ENCODE measurements at places on chromosomes 7 and 10. TPM values are rescaled to one million over a fixed set of nuclear protein-coding genes. Genes with fewer than 3 reads are reported as not detected.

DNA sequence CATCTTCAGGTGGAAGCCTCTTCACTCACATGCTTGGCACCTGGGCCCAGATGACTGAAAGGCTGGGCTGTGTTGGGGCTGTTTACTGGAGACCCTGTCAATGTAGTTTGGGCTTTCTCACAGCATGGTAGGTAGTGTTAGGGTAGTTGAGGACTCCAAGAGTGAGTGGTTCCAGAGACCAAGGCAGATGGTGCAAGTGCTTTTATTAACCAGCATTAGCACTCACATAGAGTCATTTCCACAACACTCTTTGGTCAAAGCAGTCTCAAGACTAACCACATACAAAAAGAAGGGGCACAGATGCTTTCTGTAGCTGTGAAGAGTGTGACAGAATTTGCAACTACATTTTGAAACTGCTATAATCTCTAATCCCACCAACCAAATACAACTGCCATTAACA lies 135.0 kb downstream of the RTKN2 start:
- no peak for DNase-seq

DNA sequence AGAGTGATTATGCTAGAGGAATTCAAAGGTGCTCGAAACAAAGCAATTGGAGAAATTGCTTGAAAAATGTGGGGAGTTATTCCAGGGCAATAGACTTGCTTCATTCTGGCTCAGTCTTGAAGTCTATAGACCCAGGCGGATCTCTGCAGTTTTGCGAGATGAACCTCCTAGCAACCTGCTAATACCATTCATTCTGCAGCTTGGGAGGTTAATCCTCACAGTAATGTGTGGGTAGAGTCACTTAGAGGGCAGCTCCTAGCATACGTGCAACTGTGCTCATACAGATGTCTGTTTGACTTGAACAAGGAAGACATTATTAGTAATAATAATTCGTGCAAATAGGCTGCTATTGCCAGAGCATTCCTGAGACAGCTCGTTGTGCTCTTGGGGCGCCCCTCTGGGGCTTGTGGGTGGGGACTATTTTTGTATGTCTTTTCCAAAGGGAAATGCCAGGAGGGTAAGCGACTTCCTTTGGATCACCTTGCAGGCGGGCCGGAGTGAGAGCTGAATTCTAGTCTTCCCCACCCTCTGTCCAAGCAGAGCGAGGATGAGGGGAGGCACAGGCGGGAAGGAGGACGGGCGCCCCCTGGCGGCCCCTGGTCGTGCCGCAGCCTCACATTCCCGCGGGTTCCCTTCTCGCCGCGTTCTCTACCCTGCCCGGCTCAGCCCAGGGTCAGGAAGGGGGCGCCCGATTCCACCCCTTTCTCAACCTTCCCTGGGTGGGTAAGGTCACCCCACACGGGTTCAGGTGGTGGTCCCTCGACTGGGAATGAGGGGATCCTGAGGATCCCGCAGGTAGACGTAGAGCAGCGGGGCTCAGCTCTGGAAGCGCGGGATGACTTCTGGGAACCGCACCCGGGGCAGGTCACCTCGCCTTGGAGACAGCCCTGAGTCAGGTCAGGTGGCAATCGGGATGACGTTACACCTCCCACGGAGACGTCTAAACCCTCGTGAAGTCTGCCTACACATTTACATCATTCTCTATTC lies 241.5 kb downstream of the PHTF2 start:
- no peak for DNase-seq

- peak; percentile 83 for DNase-seq
These were observed 145.2 kb downstream of the ARID5B start for GRCh38 chr10:62046522-62047227.

GRCh38 chr7:106345421-106346166 lies 60.8 kb upstream of the NAMPT start:
- DNase-seq = no peak

The PVRIG gene
- total RNA-seq = not detected

The MMP21 gene
- total RNA-seq = not detected

The ZNF804B gene
- total RNA-seq = not detected

Data from renal cortical epithelial cell (primary cell).